CD4-positive, alpha-beta T cell treated with Interleukin-10 for 1 hour (primary cell): ENCODE measurements at places on chromosomes 16 and 17.
A peak's percentile ranks its signal among the peaks of the same experiment; 100 is the strongest.

GRCh38 chr17:35449371-35449931 lies 885 bp upstream of the SLFN13 start:
- no peak for DNase-seq

DNA sequence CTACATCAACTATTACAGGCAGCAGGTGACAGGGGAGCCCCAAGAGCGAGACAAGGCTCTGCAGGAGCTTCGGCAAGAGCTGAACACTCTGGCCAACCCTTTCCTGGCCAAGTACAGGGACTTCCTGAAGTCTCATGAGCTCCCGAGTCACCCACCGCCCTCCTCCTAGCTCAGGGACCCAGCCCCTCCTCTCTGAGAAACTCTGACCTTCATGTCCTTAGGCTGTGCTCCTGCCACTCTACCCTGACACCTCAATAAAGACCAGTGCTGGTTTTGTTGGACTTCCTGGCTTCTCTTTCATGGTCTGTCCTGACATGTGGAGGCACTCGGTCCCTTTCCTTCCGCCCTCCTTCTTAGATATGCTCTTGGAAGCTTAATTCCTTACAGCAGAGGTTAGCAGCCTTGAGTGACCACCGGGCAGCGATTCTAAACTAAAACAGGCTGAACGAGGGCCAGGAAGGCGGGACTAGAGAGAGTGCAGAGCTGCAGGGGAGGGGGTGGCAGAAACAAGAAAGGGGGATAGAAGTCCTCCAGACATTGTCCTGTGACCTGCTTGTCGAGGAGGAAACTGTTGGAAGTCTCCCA lies 915 bp downstream of the AHSP start:
- DNase-seq: no peak

- no peak for DNase-seq
Measured at GRCh38 chr16:78788276-78788675, 688.8 kb downstream of the WWOX start.

GRCh38 chr16:11105038-11105903 lies 150.7 kb downstream of the SOCS1 start:
- peak; percentile 37 for DNase-seq

- DNase-seq: no peak
Measured at GRCh38 chr17:61412860-61413660, 13.4 kb downstream of the TBX2 start.

DNA sequence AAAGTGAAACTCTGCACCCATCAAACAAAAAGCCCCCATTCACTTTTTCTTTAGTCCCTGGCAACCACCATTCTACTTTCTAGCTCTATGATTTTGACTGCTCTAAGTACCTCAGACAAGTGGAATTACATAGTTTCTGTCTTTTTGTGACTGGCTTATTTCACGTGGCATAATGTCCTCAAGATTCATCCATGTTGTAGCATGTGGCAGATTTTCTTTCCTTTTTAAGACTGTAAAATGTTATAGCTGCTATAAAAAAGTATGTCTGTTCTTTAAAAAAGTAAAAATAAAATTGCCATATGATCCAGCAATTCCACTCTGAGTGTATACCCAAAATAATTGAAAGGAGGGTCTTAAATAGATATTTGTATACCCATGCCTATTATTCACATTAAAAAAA lies 429.7 kb downstream of the CDH8 start:
- DNase-seq: no peak

DNA sequence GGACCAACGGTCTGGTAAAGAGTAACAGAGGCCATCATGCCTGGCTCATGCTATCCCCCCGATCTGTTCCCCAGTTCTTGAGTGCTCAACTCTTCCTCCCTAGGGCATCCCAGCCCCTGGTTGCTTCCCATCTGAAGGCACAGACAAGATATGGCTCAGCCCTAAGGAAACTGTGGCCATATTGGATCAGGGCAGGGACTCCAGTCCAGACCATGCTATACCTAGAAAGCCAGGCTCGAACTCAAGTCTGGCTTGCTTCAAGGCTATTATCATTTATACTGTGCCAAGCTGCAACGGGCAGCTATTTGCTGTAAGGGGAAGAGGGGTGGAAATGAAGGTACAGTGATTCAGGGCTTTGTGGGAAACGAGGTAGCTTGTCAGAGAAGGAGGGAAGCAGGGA lies 2.8 kb downstream of the UBTF start:
- no peak for DNase-seq

GRCh38 chr16:67673712-67674580 lies 7.3 kb downstream of the C16orf86 start:
- no peak for DNase-seq

DNA sequence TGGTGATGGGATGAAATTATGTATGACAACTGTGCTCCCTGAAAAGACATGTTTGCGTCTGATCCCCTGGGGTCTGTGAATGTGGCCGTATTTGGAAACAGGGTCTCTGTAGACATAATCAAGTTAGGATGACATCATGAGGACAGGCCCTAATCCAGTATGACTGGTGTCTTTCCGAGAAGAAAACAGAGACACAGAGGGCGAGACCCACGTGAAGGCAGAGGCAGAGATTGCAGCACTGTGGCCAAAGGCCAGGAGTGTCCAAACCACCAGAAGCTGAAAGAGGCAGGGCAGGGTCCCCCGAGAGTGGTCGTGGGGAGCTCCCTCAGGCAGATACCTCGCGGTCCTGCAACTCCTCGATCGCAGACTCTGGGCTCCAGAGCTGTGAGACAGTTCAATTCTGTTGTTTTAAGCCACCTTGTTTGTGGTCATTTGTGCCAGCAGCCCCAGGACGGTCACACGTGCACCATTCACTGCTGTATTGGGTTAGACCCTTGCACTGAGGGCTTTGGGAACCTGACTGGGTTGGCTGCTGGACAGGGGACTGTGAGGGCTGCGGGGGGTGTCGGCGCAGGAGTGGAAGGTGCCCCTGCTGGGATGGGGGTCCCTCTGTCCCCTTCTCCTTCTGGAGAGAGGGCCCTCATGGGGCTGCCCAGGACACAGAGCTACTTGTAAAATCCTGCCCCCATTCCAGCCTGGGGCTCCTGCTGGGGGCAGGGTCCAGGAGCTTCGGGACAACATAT lies 27.7 kb downstream of the METRNL start:
- DNase-seq: no peak

GRCh38 chr17:79374087-79374689 lies 236.7 kb downstream of the RBFOX3 start:
- no peak for DNase-seq

- no peak for DNase-seq
Measured at GRCh38 chr16:49011901-49012300, 269.7 kb downstream of the CBLN1 start.

DNA sequence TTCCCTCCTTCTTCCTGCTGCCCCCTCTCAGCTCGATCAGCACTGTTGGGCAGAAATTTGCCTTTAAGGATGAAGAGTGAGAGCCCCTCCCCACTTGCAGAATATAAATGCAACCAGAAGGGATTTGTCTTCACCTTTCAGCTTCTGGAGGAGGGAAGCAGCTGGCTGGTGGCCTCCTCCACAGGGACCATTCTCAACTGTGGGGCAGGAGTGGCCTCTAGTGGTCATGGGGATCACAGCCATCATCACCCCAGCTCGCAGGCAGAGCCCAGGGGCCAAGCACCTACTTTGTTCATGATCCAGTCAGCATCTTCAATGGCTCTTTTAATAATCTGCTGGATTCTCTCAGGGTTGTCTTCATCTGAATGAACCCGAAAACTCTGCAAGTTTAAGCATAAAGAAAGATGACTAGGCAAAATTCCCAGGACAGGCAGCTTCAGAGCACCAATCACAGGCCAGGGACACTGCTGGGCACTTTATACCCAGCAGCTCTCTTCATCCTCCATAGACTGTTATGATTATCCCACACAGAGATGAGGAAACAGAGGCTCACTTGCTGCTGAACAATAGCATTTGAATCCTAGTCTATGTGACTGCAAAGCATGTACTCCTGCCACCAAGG lies 13.1 kb downstream of the LYRM9 start:
- peak; percentile 68 for DNase-seq

DNA sequence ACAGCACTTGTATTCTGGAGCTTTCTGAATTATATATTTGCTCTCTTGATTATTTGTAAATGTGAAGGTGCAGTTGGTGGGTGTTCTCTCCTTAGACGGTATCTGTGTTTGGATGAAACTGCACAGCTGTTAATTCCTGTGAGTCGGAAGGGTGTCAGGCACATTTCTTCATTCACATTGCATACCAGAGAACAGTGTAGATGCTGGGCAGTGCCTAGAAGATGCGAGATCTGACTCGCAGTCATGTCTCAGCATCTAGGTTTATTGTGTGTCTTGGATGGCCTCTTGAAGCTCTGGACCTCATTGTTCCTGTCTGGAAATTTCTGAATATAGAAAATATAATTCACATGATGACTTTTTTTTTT lies 61.2 kb downstream of the CLEC16A start:
- DNase-seq: no peak

- no peak for DNase-seq
Measured at GRCh38 chr16:50068550-50068949, 2.8 kb downstream of the HEATR3 start.

DNA sequence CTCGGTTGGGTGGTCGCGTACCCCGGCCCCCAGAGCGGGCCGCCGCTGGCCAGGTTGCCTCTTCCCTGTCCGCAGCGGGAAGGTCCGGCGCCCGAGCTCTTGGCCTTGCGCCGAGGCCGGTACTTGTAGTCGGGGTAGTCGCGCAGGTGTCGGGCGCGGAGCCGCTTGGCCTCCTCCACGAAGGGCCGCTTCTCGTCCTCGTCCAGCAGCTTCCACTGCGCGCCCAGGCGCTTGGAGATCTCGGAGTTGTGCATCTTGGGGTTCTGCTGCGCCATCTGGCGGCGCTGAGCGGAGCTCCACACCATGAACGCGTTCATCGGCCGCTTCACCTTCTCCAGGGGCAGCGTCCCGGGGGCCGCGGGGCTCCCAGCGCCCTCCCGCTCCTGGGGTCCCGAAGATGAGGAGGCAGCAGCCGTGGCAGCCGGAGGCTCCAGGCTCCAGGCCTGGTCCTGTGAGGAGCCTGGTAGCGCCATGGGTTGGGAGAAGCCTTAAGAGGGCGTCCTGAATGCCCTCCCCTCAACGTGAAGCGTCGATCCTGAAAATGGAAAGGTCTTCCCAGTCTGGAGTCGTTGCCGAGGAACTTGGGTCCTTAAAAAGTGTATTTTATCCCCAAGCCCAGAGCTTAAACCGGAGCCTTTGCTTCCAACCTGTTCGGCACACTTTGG lies 558 bp downstream of the SOX15 start:
- DNase-seq: peak; percentile 73

GRCh38 chr17:81009136-81009535 lies 17.5 kb downstream of the CHMP6 start:
- no peak for DNase-seq

DNA sequence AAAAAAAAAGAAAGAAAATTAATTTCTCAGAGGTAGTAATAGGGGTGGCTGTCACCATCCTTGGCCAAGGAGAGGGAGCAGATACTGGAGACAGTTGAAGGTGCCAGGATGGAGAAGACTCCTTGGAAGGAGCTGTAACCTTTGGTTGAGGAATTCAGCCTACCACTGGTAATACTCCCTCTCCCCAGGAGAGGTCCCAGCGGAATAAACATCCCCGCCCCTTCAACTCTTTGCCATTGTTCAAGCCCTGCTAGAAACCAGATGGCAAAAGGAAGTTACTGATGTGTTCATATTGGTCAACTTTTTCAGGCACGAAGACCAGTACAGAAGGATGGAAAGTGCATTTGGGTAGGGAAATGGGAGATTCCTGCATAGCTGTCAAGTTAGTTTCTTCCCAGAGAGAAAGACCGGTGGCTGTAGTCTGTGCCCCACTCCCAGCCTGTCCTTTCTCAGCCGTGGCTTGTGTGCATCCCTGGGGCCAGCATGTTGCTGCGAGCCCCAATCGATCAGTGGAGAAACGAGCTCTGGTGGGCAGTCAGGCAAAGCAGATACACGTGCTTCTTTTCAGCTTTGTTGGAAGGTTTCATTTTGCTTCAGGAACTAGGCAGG lies 612.1 kb downstream of the MAF start:
- no peak for DNase-seq

- DNase-seq: no peak
Measured at GRCh38 chr16:12439399-12440227, 364.1 kb downstream of the CPPED1 start.

DNA sequence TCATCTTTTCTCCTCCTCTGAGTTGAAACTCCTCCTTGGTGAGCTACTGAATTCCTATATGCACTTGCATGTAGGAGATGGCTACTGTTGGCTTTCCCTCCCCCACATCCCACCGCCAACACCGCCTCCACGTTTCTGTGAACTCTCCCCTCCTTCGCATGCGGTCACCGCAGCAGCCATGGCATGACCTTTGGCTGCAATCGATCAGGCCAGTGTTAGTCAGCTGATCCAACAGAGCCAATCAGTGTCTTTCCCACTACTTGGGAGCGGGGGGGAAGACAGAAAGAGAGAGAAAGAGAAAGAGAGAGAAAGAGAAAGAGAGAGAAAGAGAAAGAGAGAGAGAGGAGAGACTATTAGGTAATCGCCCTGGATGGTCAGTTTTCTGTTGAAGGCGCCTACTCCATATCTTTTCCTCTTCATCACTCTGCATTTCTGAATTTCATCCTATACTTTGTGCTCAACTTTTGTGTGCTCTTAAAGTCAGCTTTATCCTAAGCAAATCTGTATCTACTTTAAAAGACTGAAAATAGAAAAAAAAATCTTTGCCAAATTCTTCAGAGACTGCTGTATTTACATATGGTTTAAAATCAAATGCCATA lies 22.7 kb downstream of the ASGR1 start:
- DNase-seq: no peak

DNA sequence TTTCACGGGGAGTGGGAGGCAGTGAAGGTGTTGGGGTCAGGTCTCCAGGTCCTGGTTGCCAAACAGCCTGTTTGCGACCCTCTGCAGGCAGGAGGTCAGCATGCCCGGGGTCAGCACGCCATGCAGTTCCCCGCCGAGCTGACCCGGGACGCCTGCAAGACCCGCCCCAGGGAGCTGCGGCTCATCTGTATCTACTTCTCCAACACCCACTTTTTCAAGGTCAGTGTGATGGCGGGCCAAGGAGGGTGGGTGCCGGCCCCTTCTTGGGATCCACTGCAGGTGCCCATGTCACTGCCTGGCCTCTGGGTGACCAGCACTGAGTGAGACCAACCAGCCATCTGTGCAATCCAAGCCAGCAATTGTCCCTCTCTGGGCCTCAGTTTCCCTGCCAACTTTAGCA lies 21.3 kb downstream of the ADGRG5 start:
- DNase-seq: no peak

DNA sequence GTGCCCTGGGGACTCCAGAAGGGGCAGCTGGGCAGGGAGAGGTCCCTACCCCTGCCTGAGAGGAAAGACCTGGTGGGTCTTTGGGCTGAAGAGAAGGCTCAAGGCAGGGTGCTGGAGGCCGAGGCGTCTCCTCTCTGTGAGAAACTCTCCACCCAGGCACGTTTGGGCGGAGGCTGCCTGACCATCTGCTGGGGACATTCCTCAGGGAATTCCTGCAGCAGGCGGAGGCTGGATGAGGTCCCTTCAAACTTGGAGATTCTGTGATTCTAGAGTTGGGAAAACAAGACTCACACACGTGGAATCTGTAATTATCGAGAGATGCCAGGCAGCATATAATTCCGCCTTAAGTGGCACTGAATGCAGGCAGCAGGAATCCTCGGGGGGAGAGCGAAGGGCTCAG lies 21.1 kb upstream of the PHF12 start:
- no peak for DNase-seq

GRCh38 chr17:4469552-4469951 lies 29.1 kb upstream of the SPNS2 start:
- no peak for DNase-seq
